ENCODE measurements at places on chromosomes 5 and 9.

DNA sequence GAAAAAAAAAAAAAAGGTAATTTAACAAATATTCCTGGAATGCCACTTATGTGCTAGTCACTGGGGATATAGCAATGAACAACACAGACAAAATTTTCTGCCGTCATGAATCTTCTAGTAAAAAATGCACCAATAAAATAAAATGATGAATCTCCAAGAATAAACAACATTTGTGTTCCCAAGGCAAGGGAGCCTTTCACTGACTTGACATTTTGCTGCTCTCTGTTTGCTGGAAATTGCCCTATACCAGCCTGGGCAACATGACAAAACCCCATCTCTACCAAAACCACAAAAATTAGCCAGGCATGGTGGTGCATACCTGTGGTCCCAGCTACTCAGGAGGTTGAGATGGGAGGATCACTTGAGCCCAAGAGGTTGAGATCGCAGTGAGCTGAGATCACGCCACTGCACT is 64.5 kb upstream of the ERBIN start:
- no peak for DNase-seq

DNA sequence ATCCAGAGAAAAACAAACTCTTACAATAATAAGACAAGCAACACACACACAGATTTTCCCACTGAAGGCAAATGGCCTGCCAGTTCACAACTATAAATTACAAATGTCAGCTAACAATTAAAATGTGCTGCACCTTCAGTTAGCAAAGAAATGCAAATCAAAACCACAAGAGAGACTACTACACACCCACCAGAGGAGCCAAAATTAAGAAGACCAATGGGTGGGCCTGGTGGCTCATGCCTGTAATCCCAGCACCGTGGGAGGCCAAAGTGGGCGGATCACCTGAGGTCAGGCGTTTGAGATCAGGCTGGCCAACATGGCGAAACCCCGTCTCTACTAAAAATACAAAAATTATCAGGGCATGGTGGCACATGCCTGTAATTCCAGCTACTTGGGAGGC is 15.1 kb upstream of the IPPK start:
- DNase-seq = no peak

- DNase-seq = no peak
Observed at GRCh38 chr5:74212336-74212735, 428.2 kb downstream of the ENC1 start.

DNA sequence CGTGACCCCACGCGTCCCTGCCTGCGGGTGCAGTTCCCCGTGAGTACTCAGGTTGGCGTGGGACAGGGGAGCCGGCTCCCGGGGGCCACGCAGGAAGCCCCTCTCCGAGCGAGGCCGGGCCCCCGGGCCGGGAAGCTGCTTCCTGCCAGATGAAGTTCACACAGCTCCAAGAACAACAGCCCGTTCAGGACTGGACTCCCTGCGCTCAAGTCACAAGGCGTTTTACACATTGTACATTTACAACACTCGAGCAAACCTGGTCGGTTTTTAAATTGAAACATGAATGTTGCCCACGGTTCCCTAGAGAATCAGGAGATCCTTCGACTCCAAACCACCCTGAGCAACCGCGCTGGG is 22.4 kb downstream of the SLC9A3 start:
- no peak for DNase-seq

DNA sequence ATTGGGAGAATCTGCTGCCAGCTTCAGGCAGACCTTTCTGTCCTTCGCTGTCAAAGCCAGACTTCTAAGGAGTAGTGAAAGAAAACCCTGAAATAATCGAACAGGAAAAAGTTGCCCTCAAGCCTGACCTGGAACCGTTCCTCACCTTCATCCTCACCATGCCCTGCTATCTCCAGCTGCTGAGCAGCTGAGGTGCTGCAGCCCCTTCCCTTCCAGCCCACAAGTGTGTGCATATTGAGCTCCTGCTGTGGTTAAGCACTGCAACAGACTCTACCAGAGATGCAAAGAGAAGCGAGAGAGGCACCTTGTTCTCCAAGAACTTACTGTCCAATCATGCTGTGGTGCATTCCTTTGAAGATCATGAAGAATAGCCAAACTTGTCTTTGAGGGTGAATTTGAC is 18.9 kb downstream of the BHMT2 start:
- no peak for DNase-seq

Measured in CD4-positive, alpha-beta T cell treated with Interleukin-2 at 100 ng/mL for 4 hours (primary cell).